ENCODE measurements at places on chromosomes 7 and 10.
A peak's percentile ranks its signal among the peaks of the same experiment; 100 is the strongest.

GRCh38 chr10:92832998-92833650 is 15.2 kb upstream of the EXOC6 start:
- no peak for DNase-seq

DNA sequence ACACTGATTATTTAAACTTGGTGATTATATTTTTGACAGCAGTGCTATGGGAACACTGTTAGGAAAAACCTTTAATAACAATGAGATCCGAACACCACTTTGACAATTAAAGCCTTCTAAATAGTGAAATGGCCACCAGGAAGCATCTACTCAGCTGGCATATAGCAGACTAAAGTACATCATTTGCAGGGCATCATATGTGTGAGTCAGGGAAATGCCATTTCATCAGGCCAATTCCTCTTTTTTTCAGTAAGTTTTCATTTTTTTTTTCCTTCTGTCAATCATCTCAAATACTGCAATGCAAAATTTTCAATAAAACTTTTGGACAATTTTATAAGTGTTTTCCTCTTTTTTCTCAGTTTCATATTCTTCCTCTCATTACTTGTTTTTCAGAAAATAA is 521.4 kb upstream of the SEMA3D start:
- DNase-seq = no peak

- no peak for DNase-seq
Observed at GRCh38 chr10:52391927-52392602, 78.0 kb downstream of the DKK1 start.

DNA sequence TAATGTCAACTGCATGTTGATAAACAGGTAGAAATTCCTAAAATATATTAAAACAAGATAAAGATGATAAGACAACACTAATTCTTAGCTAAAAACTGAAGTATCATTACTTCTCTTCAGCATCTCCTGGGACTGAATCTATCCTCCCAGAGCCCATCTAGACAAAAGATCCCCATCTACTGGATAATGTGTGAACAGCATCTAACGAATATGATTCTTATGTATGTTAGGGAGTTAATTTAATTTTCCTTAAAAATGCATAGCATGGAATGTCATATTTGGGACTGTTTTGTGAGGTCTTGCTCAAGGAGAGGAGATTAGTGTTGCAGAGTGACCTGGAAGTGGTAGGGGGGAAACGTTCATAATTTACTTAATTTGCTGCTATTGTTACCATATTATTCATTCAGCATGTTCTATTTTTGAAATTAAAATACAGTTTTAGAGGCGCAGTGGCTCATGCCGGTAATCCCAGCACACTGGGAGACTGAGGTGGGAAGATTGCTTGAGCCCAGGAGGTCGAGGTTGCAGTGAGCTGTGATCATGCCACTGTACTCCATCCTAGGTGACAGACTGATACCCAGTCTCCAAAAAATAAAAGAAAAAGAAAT is 305.1 kb upstream of the CSTF2T start:
- peak; percentile 13 for DNase-seq

DNA sequence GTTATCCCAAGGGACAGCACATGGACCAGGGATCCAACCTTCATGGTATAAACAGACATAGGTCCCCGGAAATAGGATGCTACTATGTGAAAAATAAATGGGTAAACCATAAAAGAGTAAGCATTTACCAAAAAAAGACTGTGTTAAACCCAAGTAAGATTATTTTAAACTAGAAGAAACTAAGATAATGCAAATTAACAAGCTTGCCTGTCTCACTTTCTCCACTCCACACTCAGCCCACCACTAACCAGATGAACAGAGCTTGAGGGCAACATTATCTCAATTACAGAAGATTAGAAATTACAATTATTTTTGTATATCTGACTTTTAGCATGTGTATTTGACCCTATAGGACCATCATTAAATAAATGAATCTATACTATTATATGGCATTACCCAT is 117.2 kb upstream of the CAV2 start:
- DNase-seq = no peak

GRCh38 chr10:132743925-132744490 is 41.9 kb downstream of the NKX6-2 start:
- DNase-seq = no peak

DNA sequence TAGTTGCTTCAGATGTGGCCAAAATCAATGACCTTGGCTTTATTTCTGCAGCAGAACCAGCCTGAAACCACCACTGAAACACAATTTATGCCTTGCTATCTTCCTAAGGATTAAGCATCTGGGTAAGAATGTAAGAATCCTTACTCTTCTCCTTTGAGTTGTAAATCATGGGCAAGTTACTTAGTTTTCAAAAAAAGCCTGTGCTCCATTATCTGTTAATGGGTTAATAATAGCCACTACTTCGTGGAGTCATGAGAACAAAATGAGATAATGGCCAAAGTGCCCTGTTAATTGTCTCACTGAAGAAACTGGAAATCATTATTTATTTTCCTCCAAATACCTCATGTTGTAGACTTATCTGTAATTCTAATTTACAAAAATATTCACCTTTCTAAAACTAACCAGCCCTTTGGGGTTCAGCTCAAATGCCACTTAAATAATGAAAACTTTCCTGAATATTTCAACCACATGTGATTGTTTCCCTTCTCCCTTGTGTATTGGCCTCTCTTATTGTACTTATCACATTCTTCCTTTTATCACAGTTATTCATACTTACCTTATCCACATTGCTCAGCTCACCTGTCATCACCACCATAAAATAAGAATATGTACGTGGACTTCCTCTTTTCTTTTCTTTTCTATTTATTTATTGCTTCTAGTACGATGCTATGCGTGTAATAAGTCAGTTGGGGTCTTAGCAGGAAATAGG is 2.0 kb upstream of the AASS start:
- no peak for DNase-seq

GRCh38 chr7:137932881-137933269 is 69.0 kb downstream of the CREB3L2 start:
- no peak for DNase-seq

- DNase-seq = no peak
Observed at GRCh38 chr10:97721871-97722780, 8.6 kb downstream of the MARVELD1 start.

DNA sequence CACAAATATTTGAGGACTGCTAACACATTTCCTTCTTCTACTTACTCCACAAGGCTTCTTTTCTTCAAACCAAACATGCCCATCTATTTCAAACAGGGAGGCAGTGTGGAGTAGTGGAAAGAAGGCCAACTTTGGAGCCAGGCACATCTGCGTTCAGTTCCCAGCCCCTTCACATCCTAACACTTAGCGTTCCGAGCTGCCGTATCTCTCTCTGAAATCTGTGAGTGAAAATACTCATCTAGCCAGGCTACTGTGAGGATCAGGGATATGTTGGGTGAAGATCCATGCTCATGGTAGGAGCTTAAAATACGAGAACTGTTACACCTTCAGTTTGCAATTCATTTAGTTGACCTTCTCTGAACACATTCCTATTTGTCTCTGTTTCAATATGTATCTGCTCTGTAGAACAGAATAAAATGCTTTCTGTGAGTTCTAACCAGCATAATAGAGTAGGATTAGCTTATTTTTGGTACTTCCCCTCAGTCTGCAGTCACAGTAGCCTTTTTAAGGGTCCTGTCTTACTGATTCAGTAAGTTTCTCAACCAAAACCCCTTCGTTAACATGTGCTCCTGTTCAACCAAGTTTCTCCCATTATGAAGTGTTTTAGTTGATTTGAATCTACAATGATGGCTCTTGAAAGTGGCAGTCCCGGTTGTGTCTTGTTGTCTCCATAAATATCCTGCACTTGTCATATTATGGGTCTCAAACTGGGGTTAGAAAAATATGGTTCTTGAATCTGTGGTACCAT is 3.3 kb upstream of the MEST start:
- DNase-seq = no peak

DNA sequence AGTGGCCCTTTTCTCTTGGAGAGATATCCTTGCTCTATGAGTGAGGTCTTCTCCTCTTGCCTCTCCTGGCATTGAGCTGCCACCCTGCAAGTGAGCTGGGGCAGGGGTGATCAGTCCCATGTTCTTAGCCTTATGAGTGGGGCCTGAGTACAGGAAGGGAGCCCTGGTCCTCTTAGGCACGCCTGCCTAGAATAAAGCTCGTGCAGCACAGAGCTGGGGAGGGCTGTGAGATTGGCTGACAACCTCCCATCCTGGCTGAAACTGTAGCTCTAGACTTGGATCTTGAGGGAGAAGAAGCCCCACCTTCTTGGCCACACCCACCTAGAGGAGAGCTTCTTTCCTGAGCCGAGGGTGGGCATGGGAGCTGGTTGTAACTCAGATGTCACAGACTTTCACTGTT is 305.0 kb upstream of the ZNF32 start:
- DNase-seq = no peak

GRCh38 chr10:69573056-69573806 is at the start of gene NEUROG3:
TSS of gene NEUROG3 (minus strand) at chr10:69573422. CDS start at chr10:69573043, 379 bp downstream.
- no peak for DNase-seq

DNA sequence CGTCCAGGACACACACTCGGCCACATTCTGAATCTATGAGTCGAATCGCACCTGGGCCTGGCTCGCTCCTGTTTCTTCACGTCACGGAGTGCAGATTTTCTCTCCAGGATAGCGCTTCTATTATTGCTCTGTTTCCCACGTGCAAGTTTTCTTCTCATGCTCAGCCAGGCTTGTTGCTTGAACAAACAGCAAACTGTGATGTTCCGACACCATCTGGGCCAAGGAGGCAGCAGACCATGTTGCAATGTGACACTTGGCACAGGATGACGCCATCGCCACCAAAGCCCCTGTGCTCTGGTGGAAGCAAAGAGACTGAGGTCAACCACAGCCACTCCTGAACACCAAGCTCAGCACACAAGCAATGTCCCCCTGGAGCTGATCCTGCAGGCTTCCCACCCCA is 507.1 kb upstream of the ADARB2 start:
- no peak for DNase-seq

DNA sequence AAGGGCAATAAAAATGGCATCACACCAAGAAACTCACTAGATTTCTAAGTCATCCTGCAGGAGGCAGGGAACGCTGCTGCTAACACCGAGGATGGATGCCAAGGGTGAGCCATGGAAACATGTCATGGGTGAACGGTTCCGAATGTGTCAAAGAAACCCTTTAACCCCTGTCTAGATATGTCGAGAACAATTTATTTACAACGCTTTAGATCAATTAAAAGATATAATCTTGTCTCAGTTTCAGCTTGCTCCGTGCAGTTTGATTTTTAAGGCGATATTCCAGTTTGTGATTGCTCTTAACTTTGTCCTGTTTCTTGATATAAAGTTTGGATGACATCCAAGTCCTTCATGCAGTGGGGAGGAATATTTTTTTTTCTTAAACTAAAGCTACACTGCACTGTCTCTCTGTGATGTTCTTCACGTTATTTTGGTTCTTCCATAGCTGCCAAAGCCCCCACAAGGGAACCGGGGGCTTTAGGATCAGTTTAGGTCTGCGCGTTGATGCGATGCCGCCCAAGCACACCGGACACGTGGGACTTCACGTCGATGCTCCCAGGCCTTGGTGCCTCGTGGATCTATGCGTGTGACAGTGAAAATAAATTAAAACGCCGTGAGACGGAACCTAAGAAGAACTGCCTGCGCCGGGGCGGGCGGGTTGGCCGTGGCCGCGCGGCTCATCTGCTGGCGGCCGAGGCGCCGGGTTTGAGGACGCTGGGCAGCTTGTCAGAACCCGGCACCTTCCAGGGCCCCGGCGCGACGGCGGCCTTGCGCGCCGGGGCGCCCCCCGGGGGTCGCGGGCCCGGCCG is 220.3 kb downstream of the PHTF2 start:
- no peak for DNase-seq

- no peak for DNase-seq
Observed at GRCh38 chr7:51289623-51290303, 26.8 kb downstream of the COBL start.

- peak; percentile 77 for DNase-seq
Observed at GRCh38 chr10:100338434-100339036, 8.5 kb upstream of the SCD start.

- DNase-seq = no peak
Observed at GRCh38 chr7:134262322-134262721, 54.4 kb downstream of the SLC35B4 start.

GRCh38 chr7:67019562-67020390 is 23.1 kb downstream of the TYW1 start:
- no peak for DNase-seq

DNA sequence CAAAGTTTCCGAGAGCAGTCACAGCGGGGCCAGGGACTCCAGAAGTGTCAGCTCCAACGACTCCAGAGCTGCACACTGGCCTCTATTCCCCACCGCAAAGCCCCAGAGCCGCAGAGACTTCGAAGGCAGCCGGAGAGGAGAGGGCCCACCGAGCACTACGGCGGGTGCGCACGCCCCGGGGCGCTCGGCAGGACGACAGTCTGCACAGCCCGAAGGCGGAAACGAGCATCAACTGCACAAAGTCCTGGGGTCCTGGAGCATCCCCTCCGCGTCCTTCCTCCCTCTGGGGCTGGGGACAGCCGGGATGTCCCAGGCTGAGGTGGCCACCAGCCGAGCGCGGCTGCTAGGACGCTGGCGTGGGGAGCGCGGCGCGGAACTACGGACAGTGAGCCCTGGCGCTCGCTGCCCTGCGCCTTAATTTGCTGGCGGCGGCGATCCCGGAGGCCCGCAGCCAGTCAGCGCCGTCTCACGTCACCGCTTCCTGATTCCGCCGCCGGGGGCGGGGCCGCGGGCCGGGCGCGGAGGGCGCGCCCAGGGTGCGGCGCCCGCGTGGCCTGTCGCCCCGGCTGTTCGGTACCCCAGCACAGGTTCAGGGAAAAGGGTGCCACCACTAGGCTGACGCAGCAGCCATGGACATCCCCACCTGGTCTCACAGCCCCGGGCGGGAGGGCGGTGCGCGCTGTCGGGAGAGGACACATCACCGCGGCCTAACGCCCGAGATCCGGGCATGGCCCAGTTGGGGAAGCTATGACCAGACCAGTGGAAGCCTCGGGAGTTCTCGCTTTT is at the start of gene TBX20:
Gene TBX20 (minus strand): TSS at position 391 of the 786 bp plus-strand sequence. CDS start 480 bp downstream, outside the sequence.
- peak; percentile 63 for DNase-seq

- no peak for DNase-seq
Observed at GRCh38 chr7:156174428-156174827, 362.2 kb upstream of the SHH start.

- DNase-seq = no peak
Observed at GRCh38 chr7:22499044-22499443, 944 bp downstream of the STEAP1B start.

GRCh38 chr10:92125144-92125543 is 165.7 kb downstream of the CPEB3 start:
- DNase-seq = no peak

DNA sequence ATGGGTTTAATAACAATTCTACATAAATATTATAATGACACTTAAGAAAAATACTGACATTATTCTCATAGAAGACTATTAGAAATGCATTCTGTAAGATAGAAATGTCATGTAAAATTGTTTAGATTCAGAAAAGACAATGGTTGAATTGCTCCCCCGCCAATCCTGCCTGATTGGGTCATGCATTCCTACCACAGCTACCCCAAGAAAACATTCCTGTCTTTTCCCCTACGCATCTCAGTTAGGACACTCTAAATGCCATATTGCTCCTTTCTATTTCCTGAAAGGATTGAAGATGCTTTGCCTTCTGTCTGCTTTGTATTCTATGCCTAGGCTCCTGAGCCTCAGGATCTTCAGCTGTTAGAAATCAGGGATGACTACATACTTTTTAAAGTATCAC is 109.4 kb downstream of the DGKB start:
- DNase-seq = no peak
